Motor neuron (in vitro differentiated cells): ENCODE measurements at places on chromosomes 1 and 21. TPM values are rescaled to one million over a fixed set of nuclear protein-coding genes. Genes with fewer than 3 reads are reported as not detected.

The GUCA2A gene
- not detected in 2 replicates for total RNA-seq

The SPATA1 gene
- total RNA-seq = 1.5 TPM in 1 of 2 replicates, not detected in the other

The RAP1GAP gene
- total RNA-seq = 17.8 and 22.8 TPM in 2 replicates

DNA sequence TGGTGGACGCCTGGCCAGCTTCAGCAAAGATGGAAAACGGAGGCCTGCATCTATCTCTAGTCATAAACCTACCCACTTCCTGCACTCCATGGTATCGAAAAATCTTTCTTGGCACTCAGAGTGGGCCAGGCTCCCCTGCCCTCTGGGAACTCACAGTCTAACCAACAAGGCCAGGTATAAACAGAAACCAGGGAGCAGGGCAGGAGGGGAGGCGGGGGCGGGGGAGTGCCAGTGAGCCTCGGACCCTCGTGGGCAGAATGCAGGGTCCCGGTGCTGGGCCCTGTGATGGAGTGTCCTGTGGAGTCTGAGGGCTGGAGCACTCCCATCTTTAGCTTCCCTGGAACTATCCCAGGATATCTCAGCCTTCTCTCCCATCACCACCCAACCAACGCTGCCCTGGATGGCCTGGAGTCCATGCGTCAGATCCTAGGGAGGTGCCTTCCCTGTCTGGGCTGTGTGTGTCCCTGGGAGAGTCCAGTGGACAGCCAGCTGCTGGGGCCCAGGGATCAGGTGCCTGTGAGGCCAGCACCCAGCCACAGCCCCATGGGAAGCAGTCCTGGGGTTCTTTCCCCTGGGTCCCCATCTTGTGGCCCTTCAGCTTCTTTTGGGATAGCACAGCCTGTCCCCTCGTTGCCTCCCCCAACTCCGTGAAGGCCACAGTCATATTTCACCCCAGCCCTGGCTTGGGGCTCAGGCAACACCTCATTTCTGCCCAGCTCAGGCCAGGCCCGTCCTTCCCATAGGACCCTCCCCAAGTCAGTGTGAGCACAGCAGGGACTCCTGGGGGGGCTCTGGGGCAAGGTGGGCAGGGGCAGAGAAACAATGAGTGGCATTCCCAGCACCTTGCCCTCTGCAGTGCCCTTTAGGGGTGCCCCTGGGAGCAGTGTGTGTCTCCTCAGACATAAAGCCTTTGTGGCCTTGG lies 1.1 kb upstream of the EPS8L3 start:
- ATAC-seq = no peak

GRCh38 chr1:207825409-207825695 lies 73.5 kb downstream of the CD46 start:
- no peak for ATAC-seq

- ATAC-seq = no peak
Observed at GRCh38 chr1:67338642-67339041, 31.0 kb downstream of the IL12RB2 start.

DNA sequence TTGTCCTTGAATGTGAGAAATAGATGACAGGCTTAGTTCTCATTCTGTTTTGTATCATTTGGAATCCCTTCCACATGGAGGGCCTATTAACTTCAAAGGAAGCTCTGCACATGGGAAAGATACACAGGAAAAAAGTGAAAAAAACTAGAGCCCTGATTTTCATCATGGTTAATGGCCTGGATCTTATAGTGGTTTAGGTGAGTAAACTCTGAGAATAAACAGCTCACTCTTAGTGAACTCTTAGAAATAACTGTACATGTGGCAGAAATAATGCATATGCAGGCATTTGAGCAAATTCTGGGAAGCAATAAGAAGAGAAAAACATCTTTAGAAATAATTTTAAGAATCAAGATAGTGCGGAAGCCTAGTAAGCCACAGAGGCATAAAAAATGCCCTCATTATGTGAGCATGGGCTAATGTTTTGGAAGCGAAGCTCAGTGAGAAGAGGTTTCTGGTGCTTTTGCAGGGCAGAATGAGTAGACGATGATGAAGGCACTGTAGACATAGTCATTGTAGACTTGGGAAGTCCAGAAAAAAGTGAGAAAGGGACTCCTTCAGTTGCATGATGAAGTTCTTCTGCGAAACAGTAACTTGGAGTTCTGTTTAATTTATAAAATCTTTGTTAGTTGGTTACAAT lies 279.9 kb downstream of the DNM3 start:
- ATAC-seq = no peak

DNA sequence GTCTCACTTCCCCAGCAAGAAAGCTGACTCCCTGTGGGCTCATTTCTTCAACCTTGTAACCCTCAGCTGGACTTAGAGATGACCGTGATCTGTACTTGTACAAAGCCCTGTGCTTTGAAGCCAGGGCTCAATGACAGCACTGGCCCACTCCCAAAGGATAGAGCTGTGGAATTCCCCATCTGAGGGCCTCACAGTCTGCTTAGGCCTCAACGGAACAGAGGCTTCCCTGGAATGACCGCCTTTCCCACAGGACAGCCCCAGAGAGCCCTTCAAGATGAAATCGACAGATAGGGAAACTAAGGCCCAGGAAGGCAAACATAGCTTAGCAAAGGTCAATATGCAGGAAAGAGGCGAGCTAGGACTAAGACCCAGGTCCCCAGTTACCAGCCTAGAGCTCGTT lies 11.5 kb downstream of the SLC9A1 start:
- ATAC-seq = peak; percentile 12

DNA sequence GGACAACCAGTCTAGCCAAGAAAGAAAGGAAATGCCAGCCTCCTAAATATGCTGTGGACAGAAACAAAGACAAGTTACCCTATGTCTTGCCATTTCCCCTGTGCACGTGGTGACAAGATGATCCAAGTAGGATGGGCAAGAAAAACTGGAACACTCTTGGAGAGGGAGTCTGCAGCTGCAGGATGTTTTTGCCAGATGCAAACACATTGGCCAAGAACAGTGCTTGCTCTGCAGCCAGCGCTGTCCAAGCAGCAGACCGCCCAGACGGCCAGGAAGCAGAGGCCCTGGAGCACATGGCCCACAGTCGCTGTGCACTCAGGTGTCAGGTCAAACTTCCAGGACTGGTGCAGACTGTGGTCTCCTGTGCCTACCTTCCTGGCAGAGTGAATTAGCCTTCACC lies 189.3 kb downstream of the SLC35F3 start:
- no peak for ATAC-seq

GRCh38 chr1:43564551-43565348 lies 34.1 kb downstream of the PTPRF start:
- no peak for ATAC-seq

GRCh38 chr1:113389359-113389952 lies 859 bp upstream of the MAGI3 start:
- ATAC-seq = no peak

The WNT4 gene
- 80.1 and 93.2 TPM in 2 replicates for total RNA-seq

DNA sequence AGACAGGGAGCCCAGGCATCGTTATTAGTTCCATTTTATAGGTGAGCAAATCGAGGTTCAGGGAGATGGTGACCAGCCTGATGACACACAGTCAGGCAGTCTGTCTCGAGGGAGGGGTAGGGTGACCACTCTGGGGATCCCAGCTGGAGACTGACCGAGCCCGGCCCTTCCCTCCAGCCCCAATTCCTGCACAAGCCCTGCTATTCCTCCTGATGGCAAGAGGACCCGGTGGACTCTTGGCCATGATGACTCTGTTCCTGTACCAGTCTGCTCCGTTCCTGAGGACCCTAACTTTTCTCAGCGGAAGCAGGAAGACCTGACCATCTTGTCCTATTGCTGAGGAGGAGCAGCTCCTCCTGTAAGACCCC lies 391 bp downstream of the AGT start:
- ATAC-seq = peak; percentile 12

The LCK gene
- total RNA-seq = 1.1 TPM in 1 of 2 replicates, not detected in the other
